ENCODE measurements at places on chromosomes 16 and 17.

DNA sequence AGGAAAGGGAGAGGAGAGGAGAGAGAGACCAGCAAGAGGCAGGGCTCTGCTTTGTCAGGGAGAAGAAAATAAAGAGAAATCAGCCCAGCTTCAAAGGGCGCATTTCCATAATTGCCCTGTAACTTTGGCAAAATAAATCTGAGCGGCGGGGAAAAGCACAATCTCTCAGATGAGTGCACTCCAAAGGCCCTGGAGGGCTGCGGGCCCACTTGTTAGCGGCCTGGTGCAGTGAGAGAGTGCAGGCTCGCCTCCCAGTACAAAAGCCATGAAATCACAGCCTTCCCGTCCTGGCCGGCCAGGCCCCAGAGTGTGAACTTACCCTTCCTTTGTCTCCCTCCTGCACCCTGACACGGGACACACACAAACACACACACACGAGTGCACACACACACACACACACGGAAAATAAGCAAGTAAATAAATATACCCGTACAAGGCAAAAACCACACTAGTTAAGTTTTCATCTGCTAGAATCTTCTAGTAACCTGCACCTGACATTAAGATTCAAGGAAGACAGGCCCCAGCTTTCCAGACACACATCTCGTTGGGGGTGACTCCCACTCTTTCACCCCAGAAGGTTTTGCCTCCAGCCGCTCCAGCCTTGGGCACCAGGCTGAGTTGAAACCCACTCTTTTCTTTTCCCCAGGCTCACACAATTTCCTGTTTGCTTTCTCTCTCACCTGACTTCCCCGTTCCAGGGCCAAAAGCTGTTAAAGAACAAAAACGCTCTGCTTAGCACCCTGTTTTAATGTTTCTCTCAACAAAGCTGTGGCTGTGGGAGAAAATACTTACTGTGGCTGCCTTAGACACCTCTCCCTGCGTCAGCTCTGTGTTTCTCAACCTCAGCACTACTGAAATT, 8.5 kb downstream of the IRX3 start:
- no peak for DNase-seq

GRCh38 chr17:79461041-79461440, 149.8 kb downstream of the RBFOX3 start:
- DNase-seq = no peak

- no peak for DNase-seq
These were observed 149.8 kb downstream of the CDH13 start for GRCh38 chr16:82776470-82777146.

- DNase-seq = no peak
These were observed 485 bp downstream of the DNAJA3 start for GRCh38 chr16:4426021-4426684.

DNA sequence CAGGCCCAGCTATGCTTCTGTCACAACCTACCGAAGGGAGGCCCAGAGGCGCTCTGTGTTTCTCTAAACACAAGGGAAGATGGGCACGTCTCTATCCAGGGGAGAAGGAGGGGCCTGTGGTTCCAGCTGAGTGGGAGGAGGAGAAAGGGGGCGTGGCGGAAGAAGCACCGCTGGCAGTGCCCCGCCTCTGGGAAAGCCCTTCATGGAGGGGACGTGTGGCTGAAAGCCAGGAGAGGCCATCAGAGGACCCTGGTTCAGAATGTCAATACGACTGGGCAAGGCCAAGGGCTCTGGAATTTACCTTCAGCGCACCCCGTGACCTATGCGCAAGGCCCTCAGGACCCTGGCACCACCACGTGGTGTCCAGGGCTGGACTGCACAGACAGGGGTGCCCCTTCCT, 12.3 kb upstream of the SLC38A8 start:
- no peak for DNase-seq

DNA sequence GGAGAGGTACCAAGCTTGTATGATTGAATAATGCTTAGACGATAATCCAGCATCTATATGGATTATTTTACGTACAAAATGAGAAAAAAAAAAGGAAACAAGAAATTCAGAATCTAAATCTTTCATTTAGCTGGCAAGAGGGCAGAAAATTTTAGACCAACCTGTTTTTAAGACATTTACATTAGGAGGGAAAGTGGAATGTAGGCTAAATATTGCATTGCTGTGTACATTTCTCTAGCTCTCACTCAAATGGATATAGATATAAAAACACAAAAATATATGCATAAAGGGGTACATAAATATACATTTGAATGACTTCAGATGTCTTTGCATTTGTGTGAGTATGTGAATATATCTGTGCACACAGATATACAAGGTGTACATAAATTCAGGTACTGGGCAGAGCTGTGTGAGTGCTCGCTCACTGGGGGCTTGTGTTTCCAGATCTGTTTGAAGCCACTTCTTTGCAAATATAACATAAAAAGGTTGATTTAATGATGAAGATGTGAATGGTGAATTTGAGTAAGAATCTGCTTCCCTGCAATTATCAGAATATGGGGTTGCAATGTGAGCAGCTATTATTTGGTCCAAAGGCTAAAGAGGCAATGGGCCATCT, 14.2 kb upstream of the ZFHX3 start:
- no peak for DNase-seq

- DNase-seq = no peak
These were observed 4.4 kb downstream of the GAA start for GRCh38 chr17:80105762-80106161.

DNA sequence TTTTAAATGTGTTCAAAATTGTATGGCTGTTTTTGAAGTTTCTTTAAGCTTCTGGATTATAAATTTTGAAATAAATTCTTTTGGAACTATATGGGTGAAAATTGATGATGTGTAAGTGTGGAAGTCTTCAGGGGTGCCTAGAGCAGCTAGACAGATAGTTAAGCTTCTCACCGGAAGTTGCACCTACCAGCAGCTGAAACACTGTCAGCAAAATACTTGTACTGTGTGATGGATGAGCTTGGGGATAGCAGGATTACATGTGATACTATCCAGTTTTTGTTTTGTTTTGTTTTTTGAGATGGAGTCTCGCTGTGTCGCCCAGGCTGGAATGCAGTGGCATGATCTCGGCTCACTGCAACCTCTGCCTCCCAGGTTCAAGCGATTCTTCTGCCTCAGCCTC, 19.7 kb downstream of the RBL2 start:
- DNase-seq = no peak
